Uterus (tissue), 4 donors: ENCODE measurements at places on chromosomes 6 and 20. TPM values are rescaled to one million over a fixed set of nuclear protein-coding genes. Genes with fewer than 3 reads are reported as not detected.

DNA sequence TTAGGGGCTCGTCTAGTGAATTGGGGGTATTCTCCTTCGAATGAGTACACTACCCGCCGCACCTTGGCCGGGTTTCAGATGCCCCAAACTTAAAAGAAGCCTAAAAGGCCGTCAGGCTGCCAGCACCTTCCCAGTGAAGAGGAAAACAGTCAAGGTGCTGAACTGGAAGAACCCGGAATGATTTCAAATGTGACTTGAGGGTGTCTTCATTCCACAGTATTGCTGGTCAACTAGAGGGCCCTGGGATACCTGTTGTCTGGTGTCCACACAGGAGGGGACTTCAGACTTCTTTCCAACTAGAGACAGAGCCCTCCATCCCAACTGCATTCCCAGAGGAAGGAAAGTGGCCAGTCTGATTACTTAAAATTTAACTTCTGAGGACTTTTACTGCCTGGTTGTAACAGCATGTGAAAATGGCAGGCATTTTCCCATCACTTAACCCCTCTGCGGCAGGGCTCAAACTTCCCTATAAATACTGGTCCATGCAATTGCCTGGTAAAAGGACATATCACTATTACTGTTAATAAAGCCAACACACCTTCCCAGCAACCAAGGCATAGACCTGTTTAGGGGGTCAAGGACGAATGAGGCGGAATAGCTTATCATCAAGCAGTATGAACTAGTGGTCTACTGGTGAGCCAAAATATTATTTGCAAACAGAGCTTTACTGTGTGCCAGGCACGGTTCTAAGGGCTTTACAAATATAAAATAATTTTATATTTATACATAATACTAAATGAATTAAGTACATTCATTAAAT lies 651 bp upstream of the SAMHD1 start:
- no peak for DNase-seq

GRCh38 chr6:44464527-44465310 lies 77.2 kb downstream of the CDC5L start:
- DNase-seq, result no peak

RRP36 gene
- total RNA-seq, result 42.6 TPM

DNA sequence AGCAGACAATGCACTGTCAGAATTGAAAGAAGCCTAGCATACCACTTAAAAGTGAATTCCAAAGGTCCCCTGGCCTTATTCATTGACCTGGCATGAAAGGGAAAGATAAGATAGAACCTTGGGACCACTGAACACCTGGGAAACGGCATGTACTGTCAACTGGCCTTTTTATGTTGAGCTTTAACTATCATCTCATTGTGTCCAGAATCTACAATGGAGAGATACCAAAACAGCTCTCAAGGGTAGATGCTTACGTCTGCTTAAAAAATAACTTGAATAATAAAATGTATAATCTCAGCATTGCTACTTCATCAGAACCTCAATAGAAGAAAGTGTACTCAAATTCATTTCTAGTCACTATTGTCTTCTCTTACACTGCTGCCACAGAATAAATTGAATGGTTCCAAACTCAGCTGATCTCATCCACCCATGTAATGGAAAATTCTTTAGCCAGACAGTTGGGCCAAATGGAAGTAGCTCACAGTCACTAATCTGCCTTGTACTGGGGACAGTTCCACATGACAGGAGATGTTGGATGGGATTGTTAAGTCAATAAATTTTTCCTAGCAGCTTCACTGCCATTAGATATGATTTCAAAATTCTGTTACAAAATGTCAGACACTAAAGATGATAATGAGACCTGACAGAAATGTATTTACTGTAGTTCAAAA lies 93.8 kb downstream of the MLIP start:
- DNase-seq, result no peak

DNA sequence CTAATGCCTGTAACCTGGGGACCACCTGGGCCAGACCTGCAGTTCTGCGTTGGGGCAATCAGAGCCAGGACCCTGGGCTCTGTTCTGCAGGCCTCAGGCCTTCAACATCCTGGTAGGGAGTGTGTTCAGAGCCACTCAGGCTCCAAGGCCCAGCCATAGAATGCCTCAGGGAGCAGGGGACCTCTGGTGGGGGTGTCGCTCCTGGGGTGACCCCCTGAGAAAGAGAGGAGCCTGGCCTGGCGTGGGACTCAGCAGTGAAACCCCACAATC lies 12.5 kb downstream of the UCKL1 start:
- DNase-seq, result no peak

GRCh38 chr20:50844430-50845100 lies 49.7 kb downstream of the BCAS4 start:
- DNase-seq, result no peak

- DNase-seq, result no peak
Measured at GRCh38 chr6:163922562-163922961, 508.0 kb downstream of the QKI start.

DNA sequence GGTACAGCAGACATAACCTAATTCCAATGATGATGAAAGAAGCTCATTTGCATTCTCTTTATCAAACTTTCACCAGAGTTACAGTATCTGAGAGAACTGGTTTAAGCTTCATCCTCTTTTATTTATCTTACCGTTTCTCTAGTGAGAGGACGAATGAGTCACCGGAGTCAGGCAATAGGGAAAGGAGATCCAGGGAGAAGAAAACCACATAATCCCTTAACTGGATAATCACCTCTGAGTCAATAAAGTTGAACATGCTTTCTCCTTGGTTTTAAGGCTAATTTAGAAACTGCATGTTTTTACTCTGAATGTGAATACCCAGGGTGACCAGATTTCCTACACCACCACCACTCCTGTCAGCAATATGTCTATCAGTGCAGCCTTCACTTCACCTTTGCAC lies 313.7 kb upstream of the TBX18 start:
- DNase-seq, result no peak

DNA sequence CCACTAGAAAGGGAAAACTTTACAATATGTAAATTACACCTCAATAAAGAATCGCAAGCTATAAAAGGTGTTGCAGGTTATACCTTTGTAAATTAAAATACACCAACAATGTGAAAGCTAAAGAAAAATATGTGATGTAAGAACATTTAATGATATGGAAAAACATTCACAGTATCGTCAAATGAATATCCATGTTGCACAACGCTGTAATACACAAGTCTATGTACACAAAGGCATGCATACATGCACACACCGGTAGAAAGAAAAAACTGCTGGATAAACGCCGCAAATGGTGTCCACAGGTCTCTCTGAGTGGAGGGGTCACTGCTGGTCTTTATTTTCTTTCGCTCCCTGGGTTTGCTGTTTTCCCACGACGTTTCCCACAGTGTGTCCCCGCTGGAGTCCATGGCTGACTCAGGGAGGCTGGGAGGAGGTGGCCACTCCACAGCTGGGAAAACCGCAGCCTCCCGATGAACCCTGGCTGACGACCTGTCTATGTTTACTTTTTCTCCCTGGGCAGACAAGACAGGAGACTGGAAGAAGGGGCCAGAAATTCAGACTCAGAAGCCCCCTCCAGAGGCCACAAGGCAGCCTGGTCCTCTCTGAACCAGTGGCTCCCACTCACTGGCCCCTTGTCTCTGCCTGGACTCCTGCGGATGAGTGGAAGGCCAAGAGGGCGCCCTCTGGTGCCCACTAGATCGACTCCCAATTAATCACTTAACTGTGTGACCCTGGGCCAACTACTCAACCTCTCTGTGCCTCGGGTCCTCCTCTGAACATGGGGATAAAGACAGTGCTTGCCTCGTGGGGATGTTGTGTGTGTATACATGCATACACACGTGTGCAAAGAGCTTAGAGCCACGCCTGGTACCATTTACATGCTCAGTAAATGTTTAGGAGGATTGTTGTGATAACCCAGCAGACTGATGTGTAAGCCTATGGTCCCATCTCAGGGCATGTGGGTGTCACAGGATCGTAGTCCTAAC lies 12.8 kb upstream of the BPI start:
- DNase-seq, result no peak

GRCh38 chr20:57167971-57168701 lies 98.3 kb downstream of the BMP7 start:
- DNase-seq, result no peak

CAGE1 gene
- not detected for total RNA-seq

GRCh38 chr6:67450641-67451040 lies 1184.4 kb upstream of the ADGRB3 start:
- DNase-seq, result no peak

DNA sequence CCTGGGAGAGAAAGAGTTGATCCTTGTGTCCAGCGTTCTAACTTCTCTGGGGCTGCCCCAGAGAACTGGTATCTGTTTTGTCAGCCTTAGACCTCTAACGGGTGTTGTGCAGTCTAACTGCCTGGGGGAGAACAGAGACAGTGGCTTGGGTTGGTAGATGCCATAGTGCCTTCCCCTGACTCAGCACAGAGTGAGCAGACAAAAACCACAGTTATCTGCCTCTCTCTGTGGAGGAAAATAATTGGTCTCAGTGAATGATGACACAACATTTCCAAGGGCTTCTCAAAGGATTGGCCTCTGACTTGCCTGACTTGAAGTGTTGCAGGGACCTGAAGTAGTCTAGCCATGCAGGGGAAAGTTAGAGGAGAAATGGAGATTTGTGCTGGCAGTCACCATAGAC lies 226.2 kb upstream of the MAN1A1 start:
- no peak for DNase-seq

ENPP4 gene
- total RNA-seq, result 1.3 TPM

DNA sequence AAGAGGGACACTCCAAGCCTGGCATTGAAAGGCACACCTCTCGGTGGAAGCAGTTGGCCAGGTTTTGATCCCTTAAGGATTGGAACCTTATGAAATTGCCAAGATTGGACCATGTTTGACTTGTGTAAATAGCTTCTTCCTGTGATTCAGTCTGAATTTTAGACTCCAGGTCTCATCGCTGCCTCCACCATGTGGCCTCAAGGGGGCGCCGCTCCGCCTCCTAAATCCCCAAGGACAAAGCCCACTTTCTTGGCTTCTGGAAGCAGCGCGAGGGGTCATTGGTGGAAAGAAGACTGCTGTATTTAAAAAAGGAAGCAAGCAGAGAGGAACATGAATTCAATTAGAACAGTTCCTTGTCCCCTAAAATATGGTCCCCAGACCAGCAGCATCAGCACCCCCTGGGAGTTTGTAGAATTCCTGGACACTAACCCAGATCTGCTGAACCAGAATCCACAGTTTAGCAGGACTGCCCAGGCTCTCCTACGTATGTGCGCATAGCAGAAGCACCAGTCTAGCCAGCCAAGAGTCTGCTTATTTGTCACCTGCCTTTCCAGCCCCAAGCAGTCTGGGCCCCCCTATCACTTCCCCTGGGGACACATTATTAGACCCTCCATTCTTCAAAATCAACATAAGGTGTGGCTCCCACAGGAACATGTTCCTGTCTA lies 108.5 kb downstream of the LY86 start:
- no peak for DNase-seq

NRM gene
- total RNA-seq, result 29.3 TPM

ZSCAN26 gene
- 30.5 TPM for total RNA-seq
